ENCODE measurements at places on chromosomes 6 and 20.

GRCh38 chr6:105384004-105384403 lies 18.9 kb downstream of the PREP start:
- no peak for DNase-seq

DNA sequence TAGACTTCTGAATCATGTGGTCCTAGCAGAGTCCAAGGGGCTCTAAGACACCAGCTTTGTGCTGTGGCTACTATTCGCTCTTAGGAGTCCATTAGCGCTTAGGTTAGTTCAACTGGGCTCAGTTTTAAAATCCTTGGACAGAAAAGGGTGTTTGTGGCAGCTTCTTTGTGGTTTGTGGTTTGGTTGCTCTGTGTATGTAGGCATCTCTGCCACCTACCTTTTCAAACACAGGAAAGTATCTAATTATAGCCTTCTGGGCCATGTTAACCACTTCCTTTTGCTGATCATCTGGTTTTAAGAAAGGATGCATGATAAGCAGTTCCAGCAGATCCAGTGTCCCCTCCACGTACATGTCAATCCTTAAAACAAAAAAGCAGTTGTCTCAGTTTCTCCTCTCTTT lies 10.8 kb downstream of the GSTA4 start:
- DNase-seq = no peak

DNA sequence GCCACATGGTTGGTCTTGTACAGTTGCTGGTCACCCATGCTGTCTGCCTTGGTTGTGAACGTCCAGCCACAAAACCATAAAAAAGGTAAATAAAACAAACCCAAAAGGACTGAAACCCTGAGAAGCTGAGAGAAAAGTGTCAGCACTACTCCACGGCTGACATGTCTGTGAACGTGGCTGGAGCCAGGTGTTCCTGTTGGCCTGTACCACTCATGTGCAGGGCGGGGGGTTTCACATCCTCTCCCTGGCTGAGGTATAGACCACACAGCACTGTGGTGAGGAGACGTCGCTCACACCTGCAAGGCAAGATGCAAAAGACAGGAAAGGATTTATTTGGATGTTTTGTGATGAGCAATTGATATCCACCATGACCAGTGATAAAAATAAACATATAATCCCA lies 51.9 kb upstream of the MRPS10 start:
- DNase-seq = no peak

GRCh38 chr6:143258945-143259344 lies 191.6 kb downstream of the ADAT2 start:
- DNase-seq = no peak

DNA sequence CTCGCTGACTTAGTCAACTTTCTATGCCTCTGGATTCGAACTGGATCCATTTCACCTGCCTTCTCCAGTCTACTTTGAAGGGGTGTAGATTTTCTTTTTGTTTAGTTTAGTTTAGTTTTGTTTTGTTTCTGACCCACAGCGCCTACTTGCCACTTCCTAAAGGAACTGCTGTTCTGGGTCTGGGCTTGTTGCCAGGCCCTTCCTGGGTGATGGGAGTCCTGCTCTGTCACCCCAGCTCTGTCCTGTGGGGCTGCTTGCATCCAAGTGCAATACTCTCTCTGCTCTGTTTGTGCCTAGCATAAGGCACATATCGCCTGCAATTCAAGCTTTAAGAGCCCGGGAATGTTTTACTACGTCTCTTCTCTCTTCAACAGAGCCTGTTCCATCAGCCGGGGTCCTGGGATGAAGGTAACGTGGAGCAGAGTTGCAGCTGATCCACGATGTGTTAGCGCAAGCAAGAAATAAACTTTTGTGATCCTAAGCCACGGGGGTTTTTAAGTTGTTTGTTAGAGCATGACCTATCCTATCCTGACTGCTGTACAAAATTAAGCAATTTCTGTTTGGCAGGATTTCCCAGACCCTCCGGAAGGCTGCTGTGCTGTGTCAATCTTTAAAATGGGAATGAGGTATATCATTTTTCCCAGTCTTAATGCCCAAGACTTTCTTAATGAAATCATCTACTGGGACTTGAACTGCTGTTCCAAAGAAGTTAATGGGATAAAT lies 30.9 kb upstream of the TAGAP start:
- no peak for DNase-seq

DNA sequence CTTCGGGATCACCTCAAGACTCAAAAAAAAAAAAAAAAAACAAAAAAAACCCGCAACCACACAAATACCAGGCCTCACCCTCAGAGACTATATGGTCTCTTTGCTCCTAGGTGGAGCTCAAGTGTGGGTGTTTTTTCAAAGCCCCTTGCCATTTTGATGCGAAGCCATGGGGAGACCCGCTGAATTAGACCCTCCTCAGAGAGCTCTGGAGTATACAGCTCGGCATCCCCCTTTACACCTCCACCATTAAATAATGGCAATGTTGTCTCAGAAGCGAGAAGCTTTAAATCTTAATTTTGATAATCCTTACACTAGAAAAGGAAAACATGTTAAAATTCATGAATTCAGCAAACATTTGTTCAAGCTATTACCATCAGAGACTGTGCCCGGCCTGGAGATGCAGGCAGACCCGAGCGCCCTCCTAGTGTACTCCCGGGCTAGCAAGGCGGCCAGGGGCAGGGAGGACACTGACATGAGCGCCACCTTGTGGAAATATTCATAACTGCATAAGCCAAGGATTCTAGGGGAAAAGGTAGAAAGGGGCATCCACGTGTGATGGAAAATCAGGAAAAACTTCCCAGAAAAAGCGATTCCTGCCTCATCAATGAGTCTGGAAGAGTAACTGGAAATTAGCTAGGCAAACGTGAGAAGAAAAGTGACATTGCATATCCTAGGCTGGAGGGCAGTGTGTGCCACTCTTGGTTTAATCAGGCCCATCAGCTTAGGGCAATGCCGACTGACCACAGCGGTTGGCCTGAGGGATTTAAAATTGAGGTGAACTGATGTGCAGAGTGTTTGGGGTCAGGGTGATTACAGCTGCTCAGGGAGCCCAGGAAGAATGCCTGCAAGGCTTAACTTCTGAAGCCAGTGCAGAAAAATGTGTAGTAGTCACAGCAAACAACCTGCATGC lies 72.5 kb downstream of the B3GAT2 start:
- peak; percentile 92 for DNase-seq

DNA sequence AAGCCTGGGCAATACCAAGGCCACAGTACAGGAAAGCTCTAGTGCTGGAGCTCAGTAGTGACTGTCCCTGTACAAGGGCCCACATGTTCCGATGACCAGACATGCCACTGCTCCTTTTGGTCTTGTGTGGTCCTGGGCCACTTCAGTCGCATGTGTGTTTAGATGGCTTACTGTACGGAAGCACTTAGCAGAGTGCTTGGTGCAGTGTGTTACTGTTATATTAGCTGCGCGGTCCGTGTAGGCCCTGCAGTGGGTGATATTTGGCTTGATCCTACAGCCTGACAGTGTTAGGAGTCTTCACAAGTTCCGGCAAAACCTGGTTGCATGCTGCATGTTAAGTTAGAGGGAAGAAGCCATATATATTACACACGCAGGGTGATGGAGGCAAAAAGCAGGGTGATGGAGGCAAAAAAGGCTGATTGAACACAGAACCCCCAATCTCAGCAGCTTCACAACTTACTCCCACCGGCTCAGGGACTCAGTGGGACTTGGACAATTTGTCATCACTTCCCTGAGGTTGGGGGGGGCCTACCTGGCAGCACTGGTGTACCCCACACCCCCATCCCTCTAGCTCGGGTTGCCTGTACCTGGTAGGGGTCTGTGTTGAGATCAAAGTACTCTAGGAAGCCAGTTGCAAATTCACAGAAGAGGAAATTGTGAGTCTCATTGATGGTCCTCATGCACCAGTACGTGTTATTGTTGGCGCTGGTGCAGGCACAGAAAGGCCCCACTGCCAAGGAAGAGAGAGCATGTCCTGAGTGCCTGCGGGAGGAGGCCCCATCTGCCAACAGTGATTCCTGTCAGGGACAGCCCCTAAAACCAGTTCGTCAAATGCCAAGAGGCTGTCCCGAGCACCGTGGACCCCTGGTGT lies 122.6 kb downstream of the SULF2 start:
- DNase-seq = no peak

DNA sequence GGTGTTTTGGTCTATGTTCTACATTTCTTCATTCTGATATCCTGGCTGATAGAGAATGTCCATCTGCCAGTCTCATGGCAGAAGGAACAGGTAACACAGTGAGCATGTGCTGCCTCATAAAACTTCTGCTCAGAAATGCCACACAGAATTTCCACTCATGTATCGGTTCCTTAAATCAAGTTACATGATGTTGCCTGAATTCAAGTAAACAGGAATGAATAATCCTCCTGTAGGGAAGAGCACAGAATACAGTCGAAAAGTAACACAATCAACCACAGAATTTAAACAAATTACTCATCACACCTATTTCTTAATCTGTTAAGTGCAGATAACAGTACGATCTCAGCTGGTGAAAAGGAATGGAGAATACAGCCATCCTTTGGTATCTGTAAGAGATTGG lies 74.7 kb downstream of the FAM217A start:
- no peak for DNase-seq

DNA sequence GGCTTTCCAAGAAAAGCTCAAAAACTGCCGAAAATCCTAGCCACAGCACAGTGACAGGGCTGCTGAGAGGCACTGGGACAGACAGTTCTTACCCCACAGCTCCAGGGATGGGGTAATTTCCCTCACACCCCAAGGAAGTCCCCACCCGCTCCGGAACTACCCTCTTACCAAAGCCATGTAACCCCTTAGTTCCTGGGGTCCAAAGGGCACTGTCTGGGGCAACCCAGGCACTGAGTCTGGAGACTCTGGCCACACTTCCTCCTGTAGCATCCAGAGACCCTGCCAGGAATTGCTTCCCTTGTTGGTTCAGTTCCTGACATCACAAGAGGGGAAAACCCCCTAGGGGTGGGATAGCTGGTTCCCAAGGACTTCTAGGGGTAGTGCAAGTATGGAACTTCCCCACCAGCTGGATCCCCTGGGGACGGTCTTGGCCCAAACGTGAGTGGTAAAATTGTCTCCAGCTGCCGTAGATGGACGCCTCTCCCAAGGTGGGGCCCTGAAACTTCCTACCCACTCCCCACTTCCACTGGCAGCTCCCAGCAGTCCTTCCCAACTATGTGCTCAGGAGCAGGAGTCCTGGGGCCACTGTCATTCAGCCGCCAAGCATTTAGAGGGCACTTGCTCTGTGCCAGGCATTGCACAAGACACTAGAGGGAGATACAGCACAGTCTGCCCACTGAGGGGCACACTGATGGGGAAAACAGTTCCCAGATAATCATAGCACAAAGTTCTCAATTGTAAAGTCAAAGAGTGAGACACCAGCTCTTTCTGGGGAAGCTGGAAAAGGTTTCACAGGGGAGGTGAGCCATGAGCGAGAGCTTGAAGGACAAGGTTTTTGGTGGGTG lies 17.2 kb upstream of the HCK start:
- no peak for DNase-seq

DNA sequence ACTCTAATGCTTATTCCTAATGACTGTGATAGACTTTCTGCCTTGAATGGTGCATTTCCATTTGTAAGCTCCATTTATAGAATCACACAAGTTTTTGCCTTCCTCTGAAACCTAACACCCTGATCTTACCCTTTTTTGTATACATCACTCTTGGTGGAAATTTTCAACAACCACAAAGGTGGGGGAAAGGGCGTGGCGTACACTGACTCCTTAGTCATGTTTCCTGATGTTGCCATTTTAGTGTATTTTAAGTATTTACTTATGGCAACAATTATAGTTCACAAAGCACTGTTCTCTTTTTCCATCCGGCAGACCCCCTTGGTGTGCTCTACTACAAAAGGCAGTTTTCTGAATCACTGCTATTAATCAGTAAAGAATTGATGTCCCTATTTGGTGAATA lies 92.0 kb downstream of the ATXN1 start:
- no peak for DNase-seq

GRCh38 chr20:41182296-41183212 lies 45.2 kb downstream of the PLCG1 start:
- DNase-seq = peak; percentile 12

GRCh38 chr20:5895626-5896025 lies 54.7 kb downstream of the TRMT6 start:
- DNase-seq = no peak

GRCh38 chr6:22468256-22468965 lies 101.0 kb upstream of the HDGFL1 start:
- DNase-seq = no peak

DNA sequence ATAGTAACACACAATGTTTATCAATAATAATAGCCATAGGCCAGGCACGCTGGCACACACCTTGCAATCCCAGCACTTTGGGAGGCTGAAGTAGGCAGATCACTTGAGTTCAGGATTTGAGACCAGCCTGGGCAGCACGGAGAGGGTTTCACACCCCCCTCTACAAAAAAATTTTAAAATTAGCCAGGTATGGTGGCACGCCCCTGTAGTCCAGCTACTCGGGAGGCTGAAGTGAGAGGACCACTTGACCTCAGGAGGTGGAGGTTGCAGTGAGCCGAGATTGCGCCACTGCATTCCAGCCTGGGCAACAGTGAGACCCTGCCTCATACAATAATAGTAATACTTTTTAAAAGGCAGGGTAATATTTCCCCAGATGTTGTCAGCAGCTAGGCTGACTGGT lies 7.9 kb upstream of the MAPRE1 start:
- DNase-seq = no peak

DNA sequence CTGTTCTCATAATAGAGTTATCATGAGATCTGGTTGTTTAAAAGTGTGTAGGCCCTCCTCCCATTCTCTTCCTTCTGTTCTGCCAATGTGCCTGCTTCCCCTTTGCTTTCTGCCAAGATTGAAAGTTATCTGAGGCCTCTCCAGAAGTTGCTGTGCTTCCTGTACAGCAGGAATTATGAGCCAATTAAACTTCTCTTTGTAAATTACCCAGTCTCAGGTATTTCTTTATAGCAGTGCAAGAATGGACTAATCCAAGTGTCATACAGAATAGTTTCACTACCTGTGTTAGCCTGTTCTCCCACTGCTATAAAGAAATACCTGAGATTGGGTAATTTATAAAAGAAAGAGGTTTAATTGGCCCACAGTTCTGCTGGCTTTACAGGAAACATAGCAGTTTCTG lies 100.0 kb downstream of the CD24 start:
- no peak for DNase-seq

GRCh38 chr6:101395345-101395744 lies 1.8 kb downstream of the GRIK2 start:
- DNase-seq = no peak

- DNase-seq = no peak
Measured at GRCh38 chr20:6525447-6526303, 241.8 kb upstream of the BMP2 start.

GRCh38 chr6:124073021-124073420 lies 269.4 kb downstream of the NKAIN2 start:
- DNase-seq = no peak

- no peak for DNase-seq
Measured at GRCh38 chr20:34920055-34920454, 35.6 kb downstream of the GSS start.

DNA sequence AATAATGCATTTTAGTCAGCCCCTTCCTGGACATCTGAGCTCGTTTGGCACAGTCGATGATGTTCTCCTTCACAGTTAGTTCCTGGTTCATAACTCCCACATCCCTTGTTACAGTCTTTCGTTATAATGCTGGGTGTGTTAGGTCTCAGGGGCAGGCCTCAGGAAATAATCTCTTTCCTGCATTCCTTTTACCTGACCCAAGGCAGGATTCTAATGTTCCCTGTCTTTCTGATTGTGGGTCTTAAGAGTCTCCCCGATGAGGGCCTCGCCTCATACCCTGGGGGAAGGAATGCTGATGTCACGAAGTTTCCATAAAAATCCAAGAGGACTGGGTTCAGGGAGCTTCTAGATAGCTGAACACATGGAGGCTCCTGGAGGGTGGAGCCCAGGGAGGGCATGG lies 104.0 kb upstream of the CARMIL1 start:
- no peak for DNase-seq
